HuH-7 (cell line): ENCODE measurements at places on chromosomes 3 and 15.

- no peak for DNase-seq
Measured at GRCh38 chr15:59548501-59549226, 62.9 kb upstream of the GCNT3 start.

GRCh38 chr3:59663076-59663850 lies 613.4 kb upstream of the CFAP20DC start:
- DNase-seq = no peak

DNA sequence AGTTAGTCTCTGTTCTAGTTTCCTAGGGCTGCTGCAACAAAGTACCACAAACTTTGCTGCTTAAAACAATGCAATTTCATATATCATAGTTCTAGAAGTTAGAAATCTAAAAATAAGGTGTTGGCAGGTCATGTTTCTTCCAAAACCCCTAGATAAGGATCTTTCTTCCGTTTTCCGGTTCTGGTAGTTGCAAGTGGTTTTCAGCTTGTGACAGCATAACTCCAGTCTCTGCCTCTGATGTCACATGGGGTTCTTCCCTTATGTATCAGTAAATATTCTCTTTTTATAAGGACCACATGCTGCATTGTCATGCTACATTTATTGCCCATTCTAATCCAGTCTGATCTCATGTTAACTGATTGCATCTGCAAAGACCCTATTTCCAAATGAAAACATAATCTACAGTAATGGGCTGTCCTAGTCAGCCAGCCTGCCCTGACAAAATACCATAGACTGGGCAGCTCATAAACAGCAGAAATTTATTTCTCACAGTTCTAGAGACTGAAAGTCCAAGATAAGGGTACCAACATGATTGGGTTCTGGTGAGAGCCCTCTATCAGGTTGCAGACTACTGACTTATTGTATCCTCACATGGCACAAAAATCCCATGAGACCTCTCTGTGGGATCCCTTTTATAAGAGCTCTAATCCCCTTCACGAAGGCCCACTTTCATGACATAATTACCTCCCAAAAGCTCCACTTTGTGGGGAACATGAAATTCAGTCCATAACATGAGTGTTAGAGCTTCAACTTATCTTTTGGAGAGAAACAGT lies 642.0 kb upstream of the NAALADL2 start:
- no peak for DNase-seq

DNA sequence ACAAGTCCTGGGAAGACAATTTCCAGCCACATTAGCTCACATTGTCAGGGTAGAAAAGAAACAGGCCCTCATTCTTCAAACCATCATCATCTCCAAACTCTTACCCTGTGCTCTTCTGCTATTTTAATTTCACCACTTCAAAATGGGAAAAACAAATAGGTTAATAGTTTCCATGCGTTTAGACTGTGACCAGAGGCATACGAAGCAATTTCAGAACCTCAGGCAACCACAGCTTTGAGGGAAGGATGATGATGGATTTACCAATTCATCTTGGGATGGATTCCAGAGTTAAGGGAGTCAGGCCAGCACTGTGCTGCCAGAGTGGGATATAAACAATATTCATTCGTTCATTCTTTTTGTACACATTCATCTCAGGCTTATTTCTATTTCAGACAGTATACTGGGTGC lies 307.8 kb upstream of the TPRG1 start:
- no peak for DNase-seq

GRCh38 chr15:40928821-40929659 lies at the start of gene DLL4:
TSS of gene DLL4 (plus strand) at chr15:40929340. CDS start at chr15:40929669, 329 bp downstream.
- peak; percentile 89 for DNase-seq

DNA sequence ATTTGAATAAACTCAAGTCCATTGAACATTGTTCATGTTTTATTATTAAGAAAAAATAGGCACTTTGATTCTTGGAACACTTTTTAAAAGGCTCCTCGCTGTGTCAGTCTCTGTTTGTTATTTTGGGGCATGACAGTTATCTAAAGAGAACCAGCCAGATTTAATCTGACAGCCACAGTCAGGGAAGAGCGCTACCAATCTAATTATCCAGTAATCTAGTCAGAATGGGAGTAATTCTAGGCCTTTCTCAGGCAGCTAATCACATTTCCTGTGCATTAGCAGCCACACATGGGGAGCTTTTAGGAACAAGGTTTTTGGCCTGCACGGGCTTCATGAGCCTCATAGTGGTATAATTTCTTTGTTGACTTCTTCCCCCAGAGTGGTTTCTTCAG lies 362.2 kb downstream of the RBMS3 start:
- DNase-seq = no peak

- peak; percentile 37 for DNase-seq
Measured at GRCh38 chr3:51621091-51621892, 49.8 kb upstream of the TEX264 start.

DNA sequence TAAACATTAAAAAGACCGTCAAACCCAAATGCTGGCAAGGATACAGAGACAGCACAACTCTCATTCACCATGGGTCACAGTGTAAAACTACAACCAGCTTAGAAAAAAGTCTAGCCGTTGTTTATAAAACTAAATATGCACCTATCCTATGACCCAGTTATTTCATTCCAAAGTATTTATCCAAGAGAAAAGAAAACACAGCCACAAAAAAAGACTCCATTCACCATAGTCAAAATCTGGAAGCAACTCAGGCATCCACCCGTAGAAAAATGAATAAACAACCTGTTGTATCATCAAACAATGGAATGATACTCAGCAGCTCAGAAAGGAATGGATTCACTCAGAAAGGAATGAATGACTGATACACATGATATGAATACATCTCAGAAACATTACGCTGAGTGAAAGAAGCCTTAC lies 28.6 kb downstream of the PLD1 start:
- DNase-seq = no peak

DNA sequence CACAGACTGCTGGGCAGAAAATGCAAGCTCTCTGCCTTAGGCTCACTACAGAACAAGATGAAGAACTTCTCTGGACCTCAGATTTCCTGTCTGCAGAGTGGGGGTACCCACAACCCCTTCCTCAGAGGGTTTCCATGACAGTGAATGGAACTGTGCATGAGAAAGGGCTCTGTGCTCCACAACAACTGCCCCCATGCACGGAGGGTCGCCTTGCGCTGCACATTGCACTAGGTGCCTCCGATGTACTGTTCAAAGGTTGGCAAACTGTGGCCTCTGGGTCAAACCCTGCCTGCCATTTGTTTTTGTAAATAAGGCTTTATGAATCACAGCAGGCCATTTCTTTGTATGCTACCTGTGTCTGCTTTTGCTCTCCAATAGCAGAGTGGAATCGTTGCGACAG lies 172.0 kb downstream of the RAB11A start:
- no peak for DNase-seq

GRCh38 chr3:53748512-53749271 lies 97.5 kb downstream of the CHDH start:
- no peak for DNase-seq

DNA sequence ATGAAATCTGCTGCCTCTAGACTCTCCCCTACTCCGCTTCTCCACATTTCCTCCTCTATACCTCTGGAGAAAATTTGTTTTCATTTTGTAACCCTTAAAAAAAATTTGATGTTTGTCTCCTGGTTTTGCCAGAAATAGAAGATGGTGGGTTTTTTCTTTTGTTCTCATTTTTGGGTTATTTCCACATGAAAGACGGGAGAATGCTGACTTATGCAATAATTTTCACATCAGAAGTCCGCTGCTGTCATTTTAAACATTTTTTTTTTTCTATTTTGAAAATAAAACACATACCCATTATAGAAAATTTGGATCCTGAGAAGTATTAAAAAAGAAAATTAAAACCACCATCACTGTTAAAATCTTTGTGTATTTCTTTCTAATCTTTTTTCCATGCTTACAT lies 320.8 kb upstream of the NR2E3 start:
- DNase-seq = no peak

DNA sequence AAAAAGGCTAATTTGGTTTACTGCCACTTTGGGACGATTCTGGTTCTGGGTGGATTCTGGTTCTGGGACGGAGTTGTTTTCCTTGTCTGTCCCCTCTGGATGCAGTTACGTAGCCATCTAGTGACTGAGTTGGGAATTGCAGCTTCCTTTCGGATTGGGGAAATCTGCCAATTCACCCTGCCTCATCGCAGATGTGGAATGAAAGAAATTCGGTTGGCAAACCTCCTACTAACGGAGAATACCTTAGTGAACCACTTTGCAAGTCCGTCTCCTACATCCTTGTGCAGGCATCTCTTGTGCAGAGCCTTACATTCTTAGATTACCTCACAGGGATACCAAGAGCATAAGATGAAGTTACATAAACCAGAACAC lies 31.5 kb upstream of the AP4E1 start:
- peak; percentile 61 for DNase-seq

- no peak for DNase-seq
Measured at GRCh38 chr3:36496684-36497633, 116.7 kb downstream of the STAC start.

DNA sequence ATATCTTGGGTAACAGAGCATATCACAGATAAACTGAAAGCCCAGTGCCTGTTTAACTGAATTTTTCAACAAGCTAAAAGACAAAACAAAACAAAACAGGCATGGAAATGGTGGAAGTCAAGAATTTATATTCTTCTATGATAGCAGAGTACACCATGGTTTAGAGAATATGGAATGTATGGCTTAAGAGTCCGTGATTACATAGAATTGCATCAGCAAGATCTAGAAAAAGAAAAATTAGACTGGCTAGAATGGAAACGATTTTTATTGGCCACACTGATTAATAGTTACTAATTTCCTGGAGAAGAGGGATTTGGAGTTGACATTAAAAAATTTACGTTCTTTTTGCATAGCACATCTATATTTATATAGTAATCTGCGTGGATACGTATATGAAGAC lies 435.2 kb upstream of the DPPA4 start:
- no peak for DNase-seq

GRCh38 chr3:105719791-105720190 lies 149.0 kb downstream of the CBLB start:
- no peak for DNase-seq

DNA sequence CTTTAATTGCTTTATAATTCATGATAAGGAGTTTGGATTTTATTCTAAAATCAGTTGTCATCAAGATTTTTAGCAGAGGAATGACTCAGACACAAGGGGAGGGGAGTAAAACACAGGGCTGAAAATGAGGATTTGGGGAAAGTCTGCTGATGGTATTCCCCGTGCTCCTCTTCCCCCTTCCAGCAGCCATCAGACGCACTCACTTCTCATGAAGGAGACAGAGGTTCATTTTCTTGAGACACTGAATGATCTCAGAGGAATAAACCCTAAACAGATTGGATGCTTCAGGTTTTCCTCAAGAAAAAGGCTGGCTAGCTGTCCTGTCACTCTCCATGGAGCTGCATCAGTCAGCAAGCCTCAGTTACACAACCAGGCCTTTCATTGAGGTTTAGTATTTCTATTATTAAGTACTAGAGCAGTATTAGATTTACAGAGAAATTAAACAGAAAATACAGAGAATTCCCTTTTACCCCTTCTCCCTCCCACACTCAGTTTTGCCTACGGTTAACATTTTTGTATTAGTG lies 166.4 kb downstream of the C3orf70 start:
- DNase-seq = no peak

GRCh38 chr3:55339819-55340218 lies 147.3 kb downstream of the WNT5A start:
- no peak for DNase-seq

GRCh38 chr3:54671511-54671910 lies 256.3 kb downstream of the LRTM1 start:
- no peak for DNase-seq

GRCh38 chr3:10550705-10551104 lies 45.3 kb upstream of the ATP2B2 start:
- DNase-seq = no peak

- no peak for DNase-seq
Measured at GRCh38 chr15:32659340-32660155, 18.0 kb downstream of the SCG5 start.

GRCh38 chr3:143265501-143266070 lies 146.0 kb downstream of the CHST2 start:
- no peak for DNase-seq

GRCh38 chr3:151816091-151816604 lies 2.2 kb downstream of the AADAC start:
- DNase-seq = peak; percentile 27

GRCh38 chr3:4525560-4526223 lies 32.5 kb downstream of the ITPR1 start:
- DNase-seq = no peak

- peak; percentile 37 for DNase-seq
Measured at GRCh38 chr3:136862617-136863322, 762 bp downstream of the NCK1 start.

DNA sequence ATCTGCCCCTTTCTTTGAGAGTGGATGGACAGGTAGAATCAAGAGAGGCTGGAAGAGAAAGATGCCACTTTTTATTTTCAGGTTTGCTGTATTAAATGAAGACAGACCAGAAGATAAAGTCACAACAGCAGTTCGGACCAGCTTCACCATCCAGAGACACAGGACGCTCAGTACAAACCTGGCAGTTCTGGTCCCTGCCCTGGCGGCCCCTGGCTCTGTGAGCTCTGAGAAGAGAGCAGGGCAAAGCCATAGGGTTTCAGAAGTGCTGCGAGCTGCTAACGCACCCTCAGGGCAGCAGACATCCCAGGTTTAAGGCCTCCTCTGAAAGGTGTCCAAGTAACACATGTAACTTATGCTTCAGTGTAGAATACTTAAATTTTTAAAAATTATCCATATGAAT lies 216.8 kb downstream of the ADAMTS17 start:
- no peak for DNase-seq

- DNase-seq = no peak
Measured at GRCh38 chr15:92168066-92168683, 225.5 kb upstream of the ST8SIA2 start.

GRCh38 chr3:103968131-103968530 lies 1398.6 kb upstream of the ALCAM start:
- DNase-seq = no peak

- no peak for DNase-seq
Measured at GRCh38 chr3:151234825-151235224, 31.8 kb upstream of the GPR171 start.

- no peak for DNase-seq
Measured at GRCh38 chr15:69847625-69848024, 250.1 kb downstream of the TLE3 start.

DNA sequence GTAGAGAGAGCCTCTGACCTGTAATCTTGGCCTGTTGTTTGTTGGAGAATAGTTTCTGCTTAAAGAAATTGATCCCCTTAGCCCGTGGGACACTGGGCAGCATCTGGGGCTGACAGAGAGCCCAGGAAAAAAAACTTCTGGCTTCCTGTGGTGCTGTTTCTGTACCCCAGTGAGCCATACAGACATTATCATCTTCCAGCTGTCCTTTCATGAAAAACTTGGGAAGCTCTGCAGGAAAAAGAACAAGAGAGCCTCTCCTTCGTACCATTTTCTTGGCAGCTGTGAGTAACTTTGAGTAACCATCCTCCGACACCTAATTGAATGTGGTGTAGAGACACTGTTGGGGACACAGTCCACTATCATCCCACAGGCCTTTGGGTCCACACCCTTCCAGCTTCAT lies 333.0 kb downstream of the SHQ1 start:
- no peak for DNase-seq

GRCh38 chr3:24229468-24230221 lies 265.0 kb downstream of the THRB start:
- no peak for DNase-seq

GRCh38 chr3:86967062-86967461 lies 23.9 kb downstream of the VGLL3 start:
- DNase-seq = no peak
